NCI-H69 (cell line): ENCODE measurements at places on chromosomes 16 and 17.

DNA sequence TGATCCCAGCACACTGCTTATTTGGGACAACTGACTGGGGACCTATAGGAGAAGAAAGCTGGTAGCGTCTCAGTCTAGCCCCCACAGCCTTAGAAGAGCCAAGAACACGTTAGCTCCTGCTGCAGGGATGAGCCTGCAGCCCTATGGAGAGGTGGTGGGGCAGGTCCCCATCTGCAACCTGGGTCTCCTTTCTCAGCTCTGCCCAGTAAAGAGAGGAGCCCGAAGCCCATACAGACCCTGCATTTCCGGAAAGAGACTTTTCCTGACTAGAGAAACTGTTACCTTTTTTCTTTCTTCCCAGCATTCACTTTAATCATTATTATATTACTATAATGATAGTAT is 788 bp downstream of the METTL22 start:
- DNase-seq = peak; percentile 47

DNA sequence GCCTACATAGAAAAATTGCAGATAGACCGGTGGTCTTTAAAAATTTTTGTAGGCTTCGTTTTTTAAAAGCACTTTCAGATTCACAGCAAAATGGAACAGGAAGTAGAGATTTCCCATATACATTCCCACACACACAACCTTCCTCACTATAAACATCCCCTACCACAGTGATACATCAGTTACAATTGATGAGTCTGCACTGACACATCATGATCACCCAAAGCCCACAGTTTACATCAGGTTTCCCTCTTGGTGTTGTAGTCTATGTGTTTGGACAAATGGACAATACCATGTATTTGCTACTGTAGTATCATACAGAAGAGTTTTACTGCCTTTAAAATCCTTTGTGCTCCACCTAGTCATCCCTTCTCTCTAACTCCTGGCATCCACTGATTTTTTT is 113.9 kb upstream of the ADAMTS18 start:
- DNase-seq = no peak

DNA sequence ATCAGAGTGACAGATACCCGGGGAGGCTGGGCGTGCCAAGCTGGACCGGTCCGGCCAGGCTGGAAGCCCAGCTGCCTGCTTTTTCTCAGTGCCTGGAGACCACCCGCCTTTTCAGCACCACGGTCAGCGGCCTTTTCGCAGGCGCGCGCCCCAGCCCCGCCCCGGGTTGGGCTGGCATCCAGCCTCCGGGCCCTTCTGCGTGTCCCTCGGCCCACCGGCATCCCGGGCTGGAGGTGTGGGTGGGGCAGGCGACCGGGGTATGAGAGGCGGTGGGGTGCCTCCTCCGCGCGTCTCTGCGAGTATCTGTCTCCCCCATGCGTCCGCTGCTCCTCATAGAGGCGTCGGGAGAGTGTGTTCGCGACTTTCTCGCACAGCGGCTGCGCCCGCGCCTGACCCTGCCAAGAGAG is 102.5 kb downstream of the MRM1 start:
- DNase-seq = no peak

- DNase-seq = no peak
These were observed 172.4 kb downstream of the STX8 start for GRCh38 chr17:9403257-9403656.

GRCh38 chr16:89054261-89054661 is 39.4 kb upstream of the ACSF3 start:
- no peak for DNase-seq

DNA sequence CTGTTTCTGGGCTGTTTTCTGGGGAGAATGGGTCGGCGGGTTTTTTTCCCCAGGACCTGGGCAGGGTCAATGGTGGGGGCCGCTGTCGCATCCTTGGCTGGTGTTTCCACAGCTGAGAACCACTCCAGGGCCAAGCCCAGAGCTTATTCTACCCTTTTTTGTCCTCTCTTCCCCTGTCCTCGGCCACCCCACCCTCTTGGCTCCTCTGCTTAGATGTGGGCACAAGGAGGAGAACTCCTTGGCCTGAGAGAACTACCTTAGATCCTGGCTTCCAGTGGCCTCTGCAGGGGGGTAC is 4.0 kb downstream of the NOD2 start:
- no peak for DNase-seq

GRCh38 chr16:86519649-86520316 is 9.5 kb downstream of the FOXF1 start:
- peak; percentile 49 for DNase-seq

DNA sequence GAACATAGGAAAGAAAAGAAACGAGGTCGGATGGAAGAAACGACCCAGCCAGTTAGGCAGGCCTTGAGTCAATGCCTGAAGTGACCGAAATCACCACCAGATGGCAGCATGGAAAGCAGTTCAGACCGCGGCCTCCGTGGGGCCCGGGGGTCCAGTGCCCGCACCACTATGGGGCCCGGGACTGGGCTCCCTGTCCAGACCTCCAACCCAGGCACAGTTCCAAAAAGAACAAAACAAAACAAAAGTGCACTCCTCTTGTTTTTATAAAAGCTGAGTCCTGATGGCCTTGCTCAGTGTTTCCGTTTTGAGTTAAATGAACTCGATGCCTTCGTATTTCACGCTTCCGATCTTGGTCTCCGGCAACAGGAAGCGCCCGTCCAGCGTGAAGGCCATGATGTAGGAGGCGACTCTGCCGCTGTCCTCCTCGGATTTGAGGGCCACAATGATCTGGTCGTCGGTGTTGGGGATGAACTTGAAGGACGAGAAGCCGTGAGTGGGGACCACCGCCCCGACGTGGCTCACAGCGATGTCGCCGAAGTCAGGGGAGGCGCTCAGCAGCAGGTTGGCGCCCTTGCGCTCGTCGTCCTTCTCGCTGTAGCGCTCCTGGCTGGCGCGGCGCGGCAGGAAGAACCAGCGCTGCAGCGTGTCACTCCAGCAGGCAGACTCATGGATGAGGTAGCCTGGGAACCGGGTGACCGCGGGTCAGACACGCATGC is 13.7 kb upstream of the LGALS3BP start:
- peak; percentile 57 for DNase-seq

GRCh38 chr17:7549401-7550055 is 670 bp downstream of the TNFSF12 start:
- no peak for DNase-seq

GRCh38 chr17:81130385-81131361 is 34.6 kb upstream of the PVALEF start:
- DNase-seq = no peak

GRCh38 chr17:79098282-79098867 is 23.8 kb downstream of the ENGASE start:
- DNase-seq = peak; percentile 17

DNA sequence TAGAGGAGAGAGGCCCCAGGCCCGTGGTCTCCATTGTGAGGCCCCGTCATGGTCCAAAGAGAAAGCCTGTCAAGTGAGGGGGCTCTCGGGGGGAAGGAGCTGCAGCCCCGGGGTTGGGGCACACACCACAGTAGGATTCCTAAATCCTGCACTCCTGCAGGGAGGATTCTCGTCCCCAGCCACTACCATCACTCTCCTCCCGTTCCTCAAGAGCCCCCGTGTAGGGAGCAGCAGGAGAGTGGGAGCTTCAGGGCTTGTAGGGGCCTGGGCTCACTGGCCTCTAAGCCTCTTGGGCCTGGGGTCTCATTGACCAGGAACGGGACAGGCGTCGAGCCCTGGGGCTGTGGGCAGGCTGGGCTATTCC is 821 bp downstream of the C16orf86 start:
- DNase-seq = no peak

GRCh38 chr16:56610017-56610608 is 1.7 kb downstream of the MT2A start:
- peak; percentile 82 for DNase-seq

- DNase-seq = peak; percentile 74
These were observed 251.9 kb downstream of the PARN start for GRCh38 chr16:14378131-14378551.

GRCh38 chr16:81163671-81164070 is 67.5 kb upstream of the GCSH start:
- DNase-seq = no peak

- DNase-seq = no peak
These were observed 7.5 kb downstream of the TOM1L2 start for GRCh38 chr17:17964710-17965109.

DNA sequence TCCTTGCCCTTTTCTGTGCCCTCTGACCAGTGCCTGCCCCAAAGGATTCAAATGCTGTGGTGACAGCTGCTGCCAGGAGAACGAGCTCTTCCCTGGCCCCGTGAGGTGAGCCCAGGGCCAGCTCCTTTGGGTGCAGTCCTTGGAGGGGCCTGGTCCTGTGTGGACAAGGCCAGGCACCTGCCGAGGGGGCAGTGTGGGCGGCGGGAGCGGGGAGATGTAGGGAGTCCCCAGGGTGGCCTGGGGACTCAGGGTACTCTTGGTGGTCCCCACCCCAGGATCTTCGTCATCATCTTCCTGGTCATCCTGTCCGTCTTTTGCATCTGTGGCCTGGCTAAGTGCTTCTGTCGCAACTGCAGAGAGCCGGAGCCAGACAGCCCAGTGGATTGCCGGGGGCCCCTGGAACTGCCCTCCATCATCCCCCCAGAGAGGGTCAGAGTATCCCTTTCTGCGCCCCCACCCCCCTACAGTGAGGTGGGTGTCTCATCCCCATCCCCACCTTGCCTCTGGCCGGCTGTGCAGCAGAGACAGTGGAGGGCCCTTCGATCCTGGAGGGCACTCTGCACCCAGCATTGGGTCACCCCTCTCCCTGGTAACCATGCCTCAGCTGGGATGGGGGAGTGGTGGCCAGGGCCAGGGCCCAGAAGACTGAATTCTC is 4.4 kb downstream of the TMEM92 start:
- no peak for DNase-seq

DNA sequence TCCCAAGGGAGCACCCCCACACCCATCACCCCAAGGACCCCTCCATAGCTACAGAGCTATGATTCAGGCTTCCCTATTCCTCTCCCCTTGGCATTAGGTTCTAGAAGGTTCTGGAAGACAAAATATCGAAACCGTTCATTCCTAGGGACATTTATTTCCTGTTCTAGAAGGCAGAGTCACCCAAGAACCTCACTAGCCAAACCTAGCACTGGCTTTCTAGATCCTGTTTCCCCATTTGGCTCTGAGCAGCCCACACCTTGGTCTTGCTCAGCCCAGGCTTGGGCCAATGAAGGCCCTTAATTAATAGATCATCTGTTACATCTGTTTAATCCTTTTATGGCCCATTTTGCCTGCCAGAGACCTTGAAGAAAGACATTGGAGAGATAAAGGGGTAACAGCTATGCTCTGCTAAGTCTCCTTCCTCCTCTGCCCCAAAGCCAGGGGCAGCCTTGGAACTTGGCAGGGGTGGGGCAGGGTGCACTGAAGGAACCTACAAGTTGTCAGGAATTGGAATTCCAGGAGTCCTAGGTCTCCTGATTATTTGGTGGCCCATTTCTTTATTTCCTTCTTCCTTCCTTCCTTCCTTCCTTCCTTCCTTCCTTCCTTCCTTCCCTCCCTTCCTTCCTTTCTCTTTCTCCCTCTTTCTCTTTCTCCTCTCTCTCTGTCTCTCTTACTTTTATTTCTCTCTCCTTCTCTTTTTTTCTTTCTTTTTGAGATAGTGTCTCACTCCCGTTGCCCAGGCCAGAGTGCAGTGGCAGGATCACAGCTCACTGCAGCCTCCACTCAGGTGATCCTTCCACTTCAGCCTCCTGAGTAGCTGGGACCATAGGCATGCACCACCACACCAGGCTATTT is 8.7 kb upstream of the FZD2 start:
- no peak for DNase-seq

GRCh38 chr17:9918804-9919352 is 13.8 kb upstream of the RCVRN start:
- DNase-seq = no peak

GRCh38 chr17:81659038-81659437 is 2.7 kb upstream of the PDE6G start:
- no peak for DNase-seq

- peak; percentile 26 for DNase-seq
These were observed 57.8 kb downstream of the LDHD start for GRCh38 chr16:75058806-75059205.

DNA sequence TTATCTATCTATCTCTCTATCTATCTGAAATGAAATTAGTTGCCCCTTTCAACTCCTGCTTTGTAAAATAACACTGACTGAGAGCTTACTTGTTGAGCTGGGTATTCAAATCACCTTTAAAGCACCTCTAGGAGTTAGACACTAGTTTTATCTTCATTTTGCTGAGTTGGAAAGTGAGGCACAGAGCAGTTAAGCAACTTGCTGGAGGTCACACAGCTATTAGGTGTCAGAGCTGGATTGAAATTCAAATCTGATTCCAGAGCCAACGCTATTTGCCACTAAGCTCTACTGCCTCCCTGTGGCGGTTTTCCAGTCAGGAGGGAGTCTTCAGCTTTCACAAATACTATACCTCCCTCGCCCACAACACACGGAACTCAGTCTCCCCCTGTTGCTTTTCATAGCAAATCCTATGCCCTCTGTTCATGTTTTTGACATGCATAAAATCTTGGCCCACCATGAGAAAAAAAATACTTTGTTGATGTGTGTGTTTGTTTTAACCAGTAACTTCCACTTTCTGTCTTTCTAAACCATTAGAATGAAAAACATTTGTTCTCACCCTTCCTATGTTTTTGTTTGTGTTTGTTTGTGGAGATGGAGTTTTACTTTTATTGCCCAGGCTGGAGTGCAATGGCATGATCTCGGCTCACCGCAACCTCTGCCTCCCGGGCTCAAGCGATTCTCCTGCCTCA is 74.8 kb upstream of the SMURF2 start:
- DNase-seq = peak; percentile 53

- peak; percentile 87 for DNase-seq
These were observed at the start of gene CAMTA2 for GRCh38 chr17:4986951-4987766. CAMTA2 (minus strand) TSS chr17:4987675; CDS start chr17:4986222, 1,453 bp downstream.

- DNase-seq = peak; percentile 95
These were observed 28.4 kb upstream of the TMC5 start for GRCh38 chr16:19389246-19389645.

GRCh38 chr16:89281189-89281577 is 63.7 kb downstream of the ZNF778 start:
- no peak for DNase-seq

- peak; percentile 71 for DNase-seq
These were observed 20.9 kb upstream of the NSRP1 start for GRCh38 chr17:30095507-30096244.

- DNase-seq = no peak
These were observed 28.0 kb upstream of the ARHGAP23 start for GRCh38 chr17:38400286-38400685.

DNA sequence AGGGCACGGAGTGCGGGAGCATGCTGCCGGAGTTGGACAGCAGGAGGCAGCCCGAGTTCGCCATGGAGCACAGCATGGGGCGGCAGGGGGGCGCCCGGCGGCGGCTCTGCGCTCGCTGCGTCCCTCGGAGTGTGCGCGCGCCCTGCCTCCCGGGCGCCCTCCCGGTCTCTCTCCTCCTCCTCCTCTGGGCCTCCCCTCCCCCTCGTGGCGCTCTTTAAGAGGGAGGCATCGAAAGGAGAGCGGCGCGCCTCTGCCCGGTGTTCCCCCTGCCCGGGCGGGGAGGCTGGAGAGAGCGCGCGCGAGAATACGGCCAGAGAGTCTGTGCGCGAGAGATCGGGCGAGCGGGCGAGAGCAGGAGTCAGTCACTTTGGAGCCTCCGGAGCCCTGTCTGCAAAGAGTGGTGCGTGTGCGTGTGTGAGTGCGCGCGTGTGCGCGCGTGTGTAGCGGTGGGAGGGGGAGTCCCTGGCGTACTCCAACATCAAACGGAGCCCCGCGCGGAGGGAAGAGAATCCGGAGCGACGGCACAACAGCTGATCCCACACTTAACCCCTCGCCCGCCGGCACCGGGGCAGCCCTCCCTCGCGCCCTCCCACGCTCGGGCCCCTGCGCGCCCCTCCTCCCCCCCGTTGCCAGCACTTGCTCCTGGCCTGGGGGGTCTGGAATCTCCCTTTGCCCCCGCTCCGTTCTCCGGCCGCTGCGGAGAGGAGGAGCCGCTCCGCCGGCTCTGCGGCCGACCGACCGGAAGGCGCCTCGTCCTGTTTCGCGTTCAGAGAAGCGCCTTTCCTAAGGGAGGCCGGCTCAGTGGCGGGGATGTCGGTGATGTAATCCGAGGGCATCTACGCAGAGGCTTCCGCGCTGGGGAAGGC is 108.9 kb downstream of the ENGASE start:
- DNase-seq = peak; percentile 84
